ENCODE measurements at places on chromosomes 7 and 10.

DNA sequence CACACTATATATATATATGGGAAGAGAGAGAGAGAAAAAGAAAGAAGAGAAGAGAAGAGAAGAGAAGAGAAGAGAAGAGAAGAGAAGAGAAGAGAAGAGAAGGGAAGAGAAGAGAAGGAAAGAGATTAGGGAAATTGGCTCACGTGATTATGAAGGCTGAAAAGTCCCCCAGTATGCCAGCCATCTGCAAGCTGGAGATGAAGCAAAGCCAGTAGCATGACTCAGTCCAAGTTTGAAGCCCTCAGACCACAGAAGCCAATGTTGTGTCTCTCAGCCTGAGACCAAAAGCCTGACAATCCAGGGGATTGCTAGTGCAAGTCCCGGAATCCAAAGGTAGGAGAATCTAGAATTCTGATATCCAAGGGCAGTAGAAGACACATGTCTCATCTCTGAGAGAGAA is 206.3 kb upstream of the PRSS1 start:
- no peak for DNase-seq

GRCh38 chr7:94115316-94115715 is 111.2 kb upstream of the BET1 start:
- no peak for DNase-seq

GRCh38 chr7:14073543-14073942 is 84.1 kb upstream of the ETV1 start:
- DNase-seq, result no peak

GRCh38 chr10:96835899-96836298 is 3.8 kb downstream of the LCOR start:
- no peak for DNase-seq

Data from GM13976 (cell line).